AG20443 (cell line): ENCODE measurements at places on chromosomes 12 and 14.

DNA sequence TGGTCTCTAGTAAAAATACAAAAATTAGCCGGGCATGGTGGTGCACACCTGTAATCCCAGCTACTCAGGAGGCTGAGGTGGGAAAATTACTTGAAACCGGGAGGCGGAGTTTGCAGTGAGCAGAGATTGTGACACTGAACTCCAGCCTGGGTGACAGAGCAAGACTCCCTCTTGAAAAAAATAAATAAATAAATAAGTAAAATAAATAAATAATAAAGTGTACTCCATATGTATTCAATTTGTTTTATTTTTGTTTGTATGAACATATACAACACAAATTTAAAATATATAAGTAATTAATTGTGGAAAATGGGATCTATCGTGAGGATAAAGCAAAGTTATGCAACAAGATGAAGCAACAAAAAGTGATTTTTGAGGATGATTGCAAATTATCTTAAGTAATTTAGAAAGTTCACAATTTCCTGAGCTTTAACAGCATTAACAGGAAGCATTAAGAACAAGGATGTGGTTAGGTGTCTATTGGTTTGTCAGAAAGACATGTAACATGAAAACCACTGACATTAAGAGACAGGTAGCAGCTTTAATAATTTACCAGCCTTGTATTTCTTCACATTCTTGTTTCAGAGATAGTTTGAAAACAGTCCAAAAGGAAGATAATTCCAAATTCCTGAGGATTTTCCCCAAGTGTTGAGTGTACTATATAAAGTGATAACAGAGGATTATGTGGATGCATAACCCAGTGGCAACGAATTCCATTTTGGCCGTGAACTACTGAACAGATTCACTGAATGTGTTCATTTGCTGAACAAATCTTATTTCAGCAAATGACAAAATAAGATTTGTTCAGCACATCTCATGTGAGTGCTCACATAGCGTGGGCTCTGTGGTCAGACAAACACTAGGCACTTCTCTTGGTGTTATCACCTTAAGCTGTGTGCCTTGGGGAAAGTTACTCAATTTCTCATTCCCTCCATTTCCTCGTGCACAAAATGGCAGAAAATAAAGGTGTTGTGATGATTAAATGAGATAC lies 68.6 kb upstream of the RESF1 start:
- DNase-seq = no peak

GRCh38 chr12:67355428-67356379 lies 86.5 kb downstream of the CAND1 start:
- peak; percentile 41 for DNase-seq

DNA sequence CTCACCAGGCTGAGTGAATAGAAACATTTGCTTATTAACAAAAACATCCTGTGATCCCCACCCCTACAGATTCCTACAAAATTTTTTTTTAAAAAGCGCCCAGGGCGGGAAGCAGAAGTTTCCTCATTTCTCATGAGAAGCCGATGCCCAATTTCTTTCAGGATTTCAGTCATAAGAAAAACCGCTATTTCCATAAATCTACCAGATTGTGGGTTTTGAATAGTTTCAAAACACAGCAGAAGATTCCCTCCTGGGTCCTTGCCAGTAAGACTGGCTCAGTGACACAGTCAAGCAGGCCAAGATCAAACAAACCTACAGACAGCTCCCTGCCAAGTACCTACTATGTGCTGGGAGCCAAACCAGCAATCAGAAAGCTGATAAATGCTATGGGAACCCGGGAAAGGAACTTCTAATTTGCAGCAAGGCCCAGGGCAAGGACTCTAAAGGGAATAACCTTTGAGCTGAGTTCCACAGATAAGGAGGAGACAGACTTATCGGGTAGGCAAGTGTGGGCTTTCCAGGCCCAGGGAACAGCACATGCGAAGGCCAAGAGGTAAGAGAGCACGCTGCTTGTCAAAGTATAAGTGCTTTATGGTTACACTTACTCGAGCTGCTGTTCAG lies 68.7 kb downstream of the CCDC88C start:
- no peak for DNase-seq

GRCh38 chr14:88327497-88327896 lies 4.4 kb upstream of the KCNK10 start:
- DNase-seq = no peak

DNA sequence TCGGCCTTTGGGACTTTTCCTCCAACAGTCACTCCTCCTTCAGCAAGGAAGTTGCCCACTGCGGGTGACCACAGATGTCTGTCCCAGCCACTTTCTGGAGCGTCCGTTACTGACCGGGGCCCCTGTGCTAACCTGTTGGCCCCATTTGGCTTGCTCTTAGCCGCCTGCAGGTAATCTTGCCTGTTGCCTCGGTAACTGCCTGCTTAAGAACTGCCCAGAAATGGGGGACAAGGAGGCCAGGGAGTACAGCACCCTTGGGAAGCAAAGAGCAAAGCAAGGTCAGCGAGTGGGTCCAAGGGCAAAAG lies 338.8 kb upstream of the SFSWAP start:
- DNase-seq = no peak

DNA sequence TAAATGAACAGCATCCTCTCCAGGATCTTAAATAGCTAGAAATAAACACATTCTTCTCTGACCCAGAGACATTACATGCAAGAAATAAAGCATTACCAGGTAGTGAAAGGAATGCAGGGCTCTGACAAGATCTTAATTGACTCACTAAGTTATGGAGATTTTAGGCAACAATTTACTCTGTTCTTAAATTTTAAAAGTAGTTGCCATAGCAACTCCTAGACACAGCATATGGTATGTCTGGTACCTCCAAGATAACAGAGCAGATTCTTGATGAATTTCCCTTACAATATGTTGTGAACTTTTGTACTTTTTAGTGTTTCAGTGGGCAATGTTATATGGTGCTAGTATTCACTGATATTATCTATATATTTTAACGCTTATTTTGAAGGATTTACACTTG lies 76.7 kb upstream of the G2E3 start:
- no peak for DNase-seq

DNA sequence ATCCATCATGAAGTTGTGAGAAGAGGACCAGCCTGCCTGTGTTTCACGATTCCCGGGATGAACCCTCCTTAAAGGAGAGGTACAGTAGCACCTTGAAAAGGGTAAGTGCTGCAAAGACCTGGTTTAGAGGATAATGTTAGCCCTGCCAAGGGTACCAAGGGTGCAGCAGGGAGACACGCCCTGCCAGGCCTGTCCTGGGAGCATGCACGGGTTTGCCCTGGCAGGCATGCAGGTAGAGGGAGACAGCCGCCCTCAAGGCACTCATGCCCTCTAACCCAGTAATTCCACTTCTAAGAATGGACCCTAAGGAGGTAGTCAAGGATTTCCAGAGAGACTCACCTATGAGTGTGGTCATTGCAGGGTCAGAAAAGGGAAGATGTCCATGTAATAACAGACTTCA lies 65.0 kb downstream of the DIO3 start:
- DNase-seq = no peak

- no peak for DNase-seq
Observed at GRCh38 chr12:131830914-131831571, 2.9 kb downstream of the MMP17 start.

DNA sequence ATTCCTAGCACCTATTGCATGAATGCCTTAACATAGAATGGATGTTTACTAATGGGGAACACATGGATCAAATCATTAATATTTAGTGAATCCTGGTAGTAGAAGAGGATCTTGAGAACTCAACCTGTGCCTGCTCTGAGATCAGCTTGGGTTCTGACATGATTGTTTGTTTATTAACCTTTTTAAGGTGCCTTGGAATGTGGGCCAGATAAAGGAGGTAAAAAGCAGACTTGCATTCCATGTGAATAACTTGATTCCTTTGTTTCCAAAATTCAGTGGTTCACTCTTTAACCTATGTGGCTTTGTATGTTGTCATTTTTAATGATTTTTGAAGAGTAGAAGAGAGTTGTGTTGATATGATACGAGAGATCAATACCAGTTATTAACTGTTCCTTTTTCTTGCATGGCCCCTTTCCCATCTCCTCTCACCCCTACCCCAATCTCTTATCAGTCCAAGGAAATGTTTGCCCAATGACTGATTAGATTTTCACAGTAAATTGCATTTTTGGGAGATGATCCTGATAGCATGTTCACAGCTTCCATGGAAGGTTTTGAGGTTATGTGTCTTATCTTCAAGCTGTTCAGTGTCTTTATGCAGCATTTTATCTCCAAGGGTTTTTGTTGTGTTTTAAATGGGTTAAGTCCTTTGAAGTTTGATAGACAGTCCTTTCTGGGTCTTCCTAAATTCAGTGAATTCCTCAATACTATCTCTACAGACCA lies 193.7 kb upstream of the FRMD6 start:
- no peak for DNase-seq

DNA sequence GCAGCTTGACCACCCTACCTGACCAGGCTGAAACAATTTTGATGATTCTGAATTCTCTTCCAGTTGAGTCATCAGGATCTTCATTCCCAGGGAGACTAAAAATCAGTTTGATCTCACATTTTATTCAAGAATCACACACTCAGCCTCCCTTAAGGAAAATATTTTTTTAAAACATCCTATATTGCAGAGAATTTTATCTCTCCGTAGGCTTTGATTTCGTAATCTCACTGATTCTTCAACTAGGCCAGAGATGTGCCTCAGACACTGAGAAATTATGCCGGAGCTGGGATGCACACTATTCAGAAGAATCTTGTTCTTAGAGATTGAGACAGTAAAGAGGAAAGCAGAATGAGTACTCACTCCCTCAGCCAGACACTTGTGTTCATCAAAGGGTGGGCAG lies 7.0 kb upstream of the ANO2 start:
- DNase-seq = no peak

GRCh38 chr12:111435661-111436201 lies 30.0 kb downstream of the SH2B3 start:
- no peak for DNase-seq

GRCh38 chr14:61586544-61587055 lies 108.7 kb upstream of the HIF1A start:
- DNase-seq = no peak

- DNase-seq = peak; percentile 31
Observed at GRCh38 chr14:99809859-99810558, 16.8 kb downstream of the EML1 start.

GRCh38 chr12:120473807-120474615 lies 4.5 kb upstream of the SRSF9 start:
- no peak for DNase-seq

DNA sequence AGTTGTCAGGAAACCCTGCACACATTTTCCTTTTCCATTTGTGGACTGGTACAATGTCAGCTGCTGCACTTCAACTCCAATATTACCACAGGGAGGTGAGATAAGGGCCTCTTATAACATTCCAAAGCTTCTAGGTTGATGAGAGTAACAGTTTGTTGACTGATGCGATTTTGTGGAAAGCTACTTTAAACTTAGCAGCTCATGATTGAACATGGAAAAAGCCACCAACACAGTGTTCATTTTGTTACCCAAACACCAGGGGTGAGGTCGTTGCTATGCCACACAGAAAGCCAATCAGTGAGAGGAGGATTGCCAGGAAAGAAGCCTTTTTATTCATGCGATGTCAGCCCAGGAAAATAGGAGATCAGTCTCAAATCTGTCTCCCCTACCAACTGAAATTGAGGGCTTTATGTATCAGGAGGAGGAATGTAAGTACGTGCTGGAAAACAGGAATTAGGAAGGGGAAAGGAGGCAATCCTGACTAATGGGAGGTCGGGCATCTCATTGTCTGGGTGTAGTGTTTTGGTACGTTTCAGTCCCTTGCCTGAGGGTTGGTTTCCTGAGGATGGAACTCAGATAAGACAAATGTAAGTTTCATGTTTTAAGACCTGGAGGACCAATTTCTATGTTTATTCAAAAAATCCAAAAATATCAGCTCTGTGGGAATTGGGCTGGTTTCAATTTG lies 92.7 kb upstream of the PLEKHA5 start:
- no peak for DNase-seq

GRCh38 chr14:63650256-63650952 lies 8.7 kb upstream of the WDR89 start:
- no peak for DNase-seq
